AG09309 (cell line): ENCODE measurements at places on chromosomes 7 and 10.

DNA sequence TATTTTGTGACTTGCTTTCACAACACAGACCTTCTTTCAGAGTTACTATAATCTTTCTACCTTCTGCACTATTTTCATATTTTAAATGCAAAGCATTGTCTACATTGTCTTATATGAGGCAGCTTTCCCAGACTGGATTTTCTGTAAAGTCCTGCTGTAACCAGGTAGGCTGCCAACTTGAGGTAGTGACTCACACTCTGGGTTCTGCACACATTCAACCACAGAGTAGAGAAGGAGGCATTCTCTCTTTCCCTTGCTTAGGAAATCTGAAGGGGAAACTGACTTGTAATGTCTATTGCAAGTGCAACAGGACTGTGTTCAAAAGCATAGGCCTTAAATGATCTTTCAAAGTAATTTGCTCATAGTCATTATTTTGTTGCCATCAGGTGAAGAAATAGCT, 461.4 kb downstream of the GRM8 start:
- no peak for DNase-seq

DNA sequence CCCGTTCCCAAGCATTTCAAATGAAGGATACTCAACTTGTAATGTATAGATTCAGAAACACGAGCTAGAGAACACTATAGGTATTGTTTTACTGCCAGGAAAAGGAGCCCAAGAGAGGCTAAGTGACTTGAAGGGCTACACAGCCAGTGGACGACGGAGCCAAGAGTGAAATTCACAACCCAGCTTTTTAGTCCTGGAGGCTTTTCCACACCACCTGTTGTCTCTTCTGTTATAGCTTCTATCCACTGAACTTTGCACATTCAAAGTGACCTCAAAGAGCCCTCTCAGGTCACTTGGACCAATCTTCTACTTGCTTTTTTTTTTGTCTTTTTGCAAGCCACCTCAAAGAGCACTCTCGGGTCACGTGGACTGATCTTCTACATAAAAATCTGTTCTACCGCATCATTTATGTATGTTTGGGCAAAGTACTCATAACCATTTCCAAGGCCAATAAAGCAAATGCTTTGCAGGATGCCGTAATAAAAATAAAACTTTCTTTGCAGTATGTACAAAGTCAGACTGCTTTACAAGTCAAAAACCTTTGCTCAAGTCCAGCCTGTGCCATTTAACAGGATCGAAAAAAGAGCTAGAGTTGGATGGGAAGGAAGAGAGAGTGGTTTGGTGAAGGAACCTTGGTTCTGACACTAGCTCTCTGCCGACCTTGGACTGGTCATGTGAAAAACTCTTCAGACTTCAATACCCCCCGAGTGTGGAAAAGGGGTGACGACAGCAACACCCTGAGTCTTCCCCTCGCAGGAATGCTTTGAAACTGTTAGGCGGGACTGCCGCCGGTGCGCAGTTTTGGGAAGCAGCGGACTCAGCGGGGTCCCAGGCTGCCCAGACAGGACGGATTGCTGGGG, 821 bp downstream of the SLC35B4 start:
- no peak for DNase-seq

DNA sequence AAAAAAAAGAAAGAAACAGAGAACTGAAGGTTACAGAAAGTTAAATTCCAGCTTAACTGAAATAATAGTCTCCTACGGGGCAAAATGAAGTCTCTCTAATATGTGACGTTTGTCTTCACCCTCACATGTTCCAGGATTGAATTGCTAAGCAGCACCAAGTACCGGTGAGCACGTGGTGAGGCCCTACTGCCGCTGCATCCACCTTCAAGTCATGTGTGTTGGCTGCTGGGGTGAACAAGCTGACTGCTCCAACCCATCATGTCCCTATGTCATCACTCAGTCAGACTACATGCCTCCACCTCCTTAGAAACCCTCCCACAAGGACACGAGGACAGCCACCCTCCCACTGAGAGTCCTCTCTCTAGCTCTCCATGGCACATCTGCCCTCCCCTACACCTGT, 35.4 kb upstream of the NPFFR1 start:
- no peak for DNase-seq

DNA sequence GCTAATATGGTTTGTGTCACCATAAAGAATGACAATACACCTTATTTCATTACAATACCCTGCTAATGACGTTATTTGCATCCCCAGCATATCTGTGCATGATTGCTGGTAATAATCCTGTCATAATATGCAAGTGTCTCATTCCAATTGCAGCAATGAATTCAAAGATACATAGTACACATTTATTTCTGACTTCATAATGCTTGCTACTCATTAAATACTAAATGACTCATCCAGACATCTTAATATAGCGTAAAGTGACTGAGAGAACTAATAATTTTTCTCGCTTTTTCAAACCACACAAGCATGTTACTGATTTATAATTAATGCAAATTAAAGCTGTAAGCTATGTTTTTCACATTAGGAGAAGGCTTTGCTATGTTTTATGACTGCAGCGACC, 234.7 kb upstream of the MDFIC start:
- DNase-seq: no peak

- DNase-seq: no peak
Observed at GRCh38 chr10:69893271-69893900, 91.7 kb downstream of the COL13A1 start.

GRCh38 chr7:40354711-40355110, 219.9 kb downstream of the SUGCT start:
- no peak for DNase-seq

DNA sequence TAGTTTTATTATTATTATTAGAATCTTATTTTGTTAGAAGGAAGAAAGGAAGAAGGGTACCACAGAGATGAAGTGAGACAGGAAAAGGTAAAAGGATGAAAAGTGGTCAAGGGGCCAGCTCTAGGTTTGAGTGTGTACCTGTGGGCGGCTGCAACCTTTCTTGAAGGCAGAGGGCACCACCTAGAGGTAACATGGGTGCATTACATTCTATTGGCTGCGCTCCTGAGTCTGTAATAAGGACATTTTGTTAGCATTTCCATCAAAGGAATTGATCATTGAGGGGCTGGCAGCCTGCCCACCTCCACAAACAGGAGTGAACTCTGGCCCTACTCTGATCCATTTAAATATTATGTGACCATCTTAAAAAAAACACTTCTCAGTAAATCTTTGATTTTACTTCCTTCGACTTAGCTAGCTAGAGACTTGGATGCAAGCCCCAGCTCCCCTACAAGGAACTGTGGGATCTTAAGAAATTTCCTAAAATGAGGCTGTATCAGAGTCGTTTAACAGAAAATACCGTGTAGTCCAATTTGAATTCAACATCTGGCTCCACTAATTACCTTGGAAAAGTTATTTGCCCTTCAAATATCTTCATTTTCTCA, 610.4 kb downstream of the IPMK start:
- peak; percentile 8 for DNase-seq

GRCh38 chr7:109772161-109772560, 1202.5 kb downstream of the DNAJB9 start:
- DNase-seq: no peak

DNA sequence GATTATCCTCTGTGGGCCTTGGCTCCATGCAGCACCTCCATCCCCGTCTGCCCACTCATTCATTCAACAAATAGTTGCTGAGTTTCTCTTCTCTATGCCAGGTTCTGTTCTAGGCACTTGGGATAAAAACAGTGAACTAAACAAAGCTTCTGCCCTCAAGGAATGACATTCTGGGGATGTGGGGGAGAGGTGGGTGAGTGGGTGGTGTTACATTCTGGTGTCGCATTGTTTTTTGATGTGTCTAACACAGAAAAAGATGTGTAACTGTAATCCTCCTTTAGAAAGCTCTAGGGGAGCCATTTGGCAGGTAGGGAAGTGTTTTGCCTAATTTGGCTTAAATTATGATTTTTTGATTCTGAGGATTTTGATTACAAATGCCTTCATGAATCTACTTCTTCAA, 21.4 kb downstream of the AUTS2 start:
- no peak for DNase-seq

DNA sequence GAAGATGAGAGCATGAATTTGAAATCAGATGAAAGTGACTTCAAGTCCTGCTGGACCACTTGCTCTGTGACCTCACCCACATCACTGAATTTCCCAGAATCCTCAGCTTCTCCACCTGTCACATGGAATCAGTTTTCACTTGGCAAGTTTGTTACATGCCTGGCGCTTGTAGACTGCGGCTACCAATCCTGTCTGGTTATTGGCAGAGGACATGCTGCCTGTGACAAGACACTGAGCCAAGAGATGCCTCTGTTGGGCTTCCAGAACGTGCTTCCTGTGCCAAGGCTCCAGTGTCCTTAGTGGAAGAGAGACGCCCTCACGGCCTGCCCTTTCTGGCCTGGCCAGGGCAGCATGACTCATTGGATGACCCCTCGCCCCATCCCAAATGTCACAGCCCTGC, 4.4 kb upstream of the MYL10 start:
- DNase-seq: no peak

DNA sequence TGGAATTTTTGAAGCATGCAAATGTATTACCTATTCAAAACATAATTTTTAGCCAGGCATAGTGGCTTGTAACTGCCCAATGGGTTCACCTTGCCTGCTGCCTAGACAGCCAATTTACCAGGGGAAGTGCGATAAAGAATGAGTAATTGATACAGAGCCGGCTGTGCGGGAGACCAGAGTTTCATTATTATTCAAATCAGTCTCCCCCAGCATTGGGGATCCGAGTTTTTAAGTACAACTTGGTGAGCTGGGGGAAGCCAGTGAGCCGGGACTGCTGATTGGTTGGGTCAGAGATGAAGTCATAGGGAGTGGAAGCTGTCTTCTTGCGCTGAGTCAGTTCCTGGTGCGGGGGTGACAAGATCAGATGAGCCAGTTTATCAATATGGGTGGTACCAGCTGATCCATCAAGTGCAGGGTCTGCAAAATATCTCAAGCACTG, 29.1 kb upstream of the NRBF2 start:
- no peak for DNase-seq

- no peak for DNase-seq
Observed at GRCh38 chr7:42774436-42774835, 137.4 kb downstream of the C7orf25 start.

DNA sequence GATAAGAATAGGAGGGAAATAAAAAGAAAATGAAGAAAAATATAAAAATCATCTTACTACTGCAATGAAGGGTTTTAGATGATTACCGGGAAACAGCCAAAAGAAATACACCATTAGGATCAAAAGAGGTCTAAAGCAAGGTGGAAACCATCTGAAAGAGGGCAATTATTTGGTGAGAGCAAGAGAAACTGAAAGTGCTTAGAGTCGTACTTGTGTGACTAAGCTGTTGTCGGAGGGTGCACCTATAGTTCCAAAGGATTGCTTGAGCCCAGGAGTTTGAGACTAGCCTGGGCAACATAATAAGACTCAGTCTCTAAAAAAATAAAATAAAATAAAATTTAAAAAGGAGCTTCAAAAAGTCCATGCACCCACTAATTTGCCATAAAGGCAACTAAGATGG, 169.5 kb downstream of the DKK1 start:
- no peak for DNase-seq

GRCh38 chr7:138478499-138478908, 18.4 kb downstream of the TRIM24 start:
- DNase-seq: no peak

DNA sequence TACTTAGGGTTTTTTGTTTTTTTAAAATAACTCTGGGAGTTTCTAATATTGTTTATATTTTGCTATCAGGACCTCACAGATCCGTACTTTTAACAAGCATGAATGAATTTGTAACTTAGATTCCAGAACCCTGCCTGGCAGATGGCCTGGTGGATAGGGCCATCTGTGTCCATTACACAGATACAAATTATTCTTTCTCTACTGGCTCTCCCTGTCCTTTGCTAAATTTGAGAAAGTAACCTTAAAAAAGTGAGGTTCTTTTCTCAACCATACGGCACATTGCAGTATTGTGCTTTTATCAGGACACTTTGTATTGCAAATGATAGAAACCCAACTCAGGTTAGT, 26.6 kb downstream of the LCOR start:
- no peak for DNase-seq

DNA sequence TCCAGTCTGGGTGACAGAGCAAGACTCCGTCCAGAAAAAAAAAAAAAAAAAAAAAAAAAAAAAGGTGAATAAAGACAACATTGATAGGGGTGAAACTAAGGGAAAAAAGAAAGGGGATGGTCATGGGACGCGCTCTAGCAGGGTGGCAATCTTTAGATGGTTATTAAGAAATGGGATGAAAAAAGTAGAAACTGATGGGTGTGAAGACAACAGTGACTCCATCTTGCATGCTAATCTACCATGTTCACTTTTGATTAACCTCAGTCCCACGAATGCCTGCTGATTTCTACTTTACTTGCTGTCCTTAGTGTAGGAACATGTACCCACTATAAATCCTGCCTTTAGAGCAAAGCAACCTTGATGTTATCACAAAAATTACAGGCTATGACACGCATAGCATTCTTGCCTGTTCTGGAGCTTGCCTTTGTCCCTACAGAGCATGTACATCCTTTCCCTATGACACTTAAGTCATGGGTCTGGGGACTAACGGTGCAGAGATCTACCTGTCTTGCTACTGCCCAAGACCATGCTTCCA, 38.5 kb downstream of the P4HA1 start:
- DNase-seq: no peak

- DNase-seq: peak; percentile 44
Observed at GRCh38 chr10:77105761-77106221, 531.8 kb downstream of the KCNMA1 start.

GRCh38 chr7:113710310-113711096, 208.3 kb downstream of the PPP1R3A start:
- DNase-seq: peak; percentile 59

DNA sequence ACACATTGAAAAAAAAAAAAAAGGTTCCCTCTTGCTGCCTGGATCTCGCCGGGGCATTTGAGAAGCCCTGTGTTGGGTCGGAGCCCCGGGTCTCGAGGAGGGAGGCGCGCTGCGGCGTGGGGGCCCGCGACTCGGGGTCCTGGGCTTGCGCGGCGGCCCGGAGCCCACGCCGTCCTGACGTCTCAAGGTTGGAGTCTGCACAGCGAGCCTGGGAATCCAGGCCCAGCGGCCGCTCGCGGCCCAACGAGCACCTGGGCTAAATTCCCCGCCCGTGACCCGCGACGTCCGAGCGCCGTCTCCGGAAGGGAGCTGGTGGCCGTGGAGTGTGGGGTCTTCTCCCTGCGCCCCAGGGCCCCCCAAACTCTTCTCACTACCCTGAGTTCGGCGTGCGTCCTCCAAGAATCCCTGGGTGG, 1.4 kb upstream of the CTBP2 start:
- DNase-seq: no peak

DNA sequence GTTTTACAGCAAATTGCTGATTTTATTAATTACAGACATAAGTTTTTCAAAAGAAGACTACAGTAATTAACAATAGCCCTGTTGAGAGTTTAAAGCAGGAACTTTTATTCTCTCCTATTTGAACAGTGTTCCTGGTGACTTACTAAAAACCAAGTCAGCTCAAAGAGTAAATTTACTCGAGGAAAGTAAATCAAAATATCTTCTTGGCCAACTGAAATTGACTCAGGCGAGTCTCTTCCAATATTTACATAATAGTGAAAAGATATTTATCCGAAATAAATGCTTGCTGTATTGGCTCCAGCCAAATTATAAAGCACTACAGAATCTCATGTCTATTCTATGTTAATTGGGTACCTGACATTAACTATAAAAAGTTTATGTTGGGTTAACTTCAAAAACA, 13.2 kb downstream of the CYTH3 start:
- DNase-seq: no peak

- DNase-seq: peak; percentile 38
Observed at GRCh38 chr7:46710927-46711326, 789.9 kb upstream of the IGFBP3 start.
